ENCODE measurements at places on chromosomes 7 and 10.

DNA sequence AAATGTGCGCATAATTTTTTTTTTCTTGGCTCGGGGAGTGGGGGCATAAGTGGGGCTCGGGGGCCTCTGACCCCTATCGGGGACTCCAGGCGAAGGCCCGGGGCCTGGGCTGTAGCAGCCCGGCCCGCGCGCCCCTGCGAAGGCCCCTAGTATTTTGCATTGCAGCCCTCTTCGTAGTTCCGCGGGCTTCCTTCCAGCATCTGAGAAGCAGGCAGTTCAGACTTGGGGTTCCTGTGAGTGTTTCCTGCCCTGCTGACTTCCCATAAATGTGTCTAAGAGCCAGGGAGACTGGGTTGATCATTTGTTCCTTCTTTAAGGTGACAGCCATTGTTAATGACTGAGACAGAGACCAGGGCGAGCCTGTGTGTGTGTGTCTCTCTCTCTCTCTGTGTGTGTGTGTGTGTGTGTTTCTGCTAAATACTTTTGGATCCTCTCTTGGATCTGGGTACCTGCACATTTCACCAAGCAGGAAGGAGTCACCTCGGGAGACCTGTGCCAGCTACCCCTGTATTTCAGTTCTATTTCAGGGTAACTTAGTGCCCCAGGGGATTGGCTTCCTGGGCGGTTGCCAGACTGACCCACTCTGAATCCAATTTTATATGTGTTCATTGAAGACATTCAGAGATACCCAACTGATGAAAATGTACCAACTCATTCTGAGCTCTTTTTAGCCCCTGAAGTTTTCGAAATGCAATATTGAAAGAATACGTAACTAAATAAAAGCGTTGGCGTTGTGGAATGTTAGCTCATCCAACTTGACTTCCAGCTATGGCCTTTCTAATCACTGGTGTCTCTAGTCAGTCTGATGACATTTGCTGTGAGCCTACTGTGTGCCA is 805 bp downstream of the MSRB2 start:
- DNase-seq = no peak

- no peak for DNase-seq
Observed at GRCh38 chr7:80428161-80429054, 83.5 kb downstream of the GNAT3 start.

DNA sequence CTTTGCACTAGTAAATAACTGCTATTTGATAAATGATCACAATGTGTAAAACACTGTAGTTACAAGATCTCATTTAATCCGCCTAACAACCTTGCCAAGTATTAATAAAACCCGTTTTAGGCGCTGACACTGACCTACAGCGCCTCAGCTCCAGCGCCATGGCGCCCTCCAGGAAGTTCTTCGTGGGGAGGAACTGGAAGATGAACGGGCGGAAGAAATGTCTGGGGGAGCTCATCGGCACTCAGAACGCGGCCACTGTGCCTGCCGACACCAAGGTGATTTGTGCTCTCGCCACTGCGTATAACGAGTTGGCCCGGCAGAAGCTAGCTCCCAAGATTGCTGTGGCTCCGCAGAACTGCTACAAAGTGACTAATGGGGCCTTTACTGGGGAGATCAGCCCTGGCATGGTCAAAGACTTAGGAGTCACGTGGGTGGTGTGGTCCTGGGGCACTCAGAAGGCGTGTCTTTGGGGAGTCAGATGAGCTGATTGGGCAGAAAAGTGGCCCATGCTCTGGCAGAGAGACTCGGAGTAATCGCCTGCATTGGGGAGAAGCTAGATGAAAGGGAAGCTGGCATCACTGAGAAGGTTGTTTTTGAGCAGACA is 1.1 kb upstream of the TNPO3 start:
- DNase-seq = no peak

- DNase-seq = no peak
Observed at GRCh38 chr10:46247181-46247475, 39.7 kb upstream of the ANTXRL start.

- DNase-seq = no peak
Observed at GRCh38 chr10:37975401-37975991, 951 bp downstream of the ZNF25 start.

DNA sequence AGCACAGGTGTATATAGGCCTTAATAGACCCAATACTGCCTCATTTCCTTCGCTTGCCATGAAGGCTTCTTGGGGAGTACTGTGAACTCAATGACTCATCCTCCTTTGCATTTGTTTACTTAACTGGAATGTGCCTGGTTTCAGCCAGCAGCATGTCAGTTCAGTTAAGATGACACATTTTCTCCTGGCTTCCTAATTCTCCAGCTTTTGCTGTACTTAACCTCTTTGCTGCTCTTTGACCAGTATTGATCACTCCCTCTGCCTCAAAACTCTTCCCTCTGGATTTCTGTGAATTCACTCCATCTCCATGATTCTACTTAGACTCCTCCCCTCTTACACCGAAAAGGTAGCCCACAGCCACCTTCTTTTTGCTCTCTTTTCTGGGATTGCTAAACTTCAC is 135.7 kb downstream of the MAGI2 start:
- DNase-seq = no peak

GRCh38 chr10:86596266-86596665 is 58.1 kb upstream of the OPN4 start:
- no peak for DNase-seq

GRCh38 chr7:68155676-68156075 is 1159.0 kb downstream of the TYW1 start:
- DNase-seq = no peak

DNA sequence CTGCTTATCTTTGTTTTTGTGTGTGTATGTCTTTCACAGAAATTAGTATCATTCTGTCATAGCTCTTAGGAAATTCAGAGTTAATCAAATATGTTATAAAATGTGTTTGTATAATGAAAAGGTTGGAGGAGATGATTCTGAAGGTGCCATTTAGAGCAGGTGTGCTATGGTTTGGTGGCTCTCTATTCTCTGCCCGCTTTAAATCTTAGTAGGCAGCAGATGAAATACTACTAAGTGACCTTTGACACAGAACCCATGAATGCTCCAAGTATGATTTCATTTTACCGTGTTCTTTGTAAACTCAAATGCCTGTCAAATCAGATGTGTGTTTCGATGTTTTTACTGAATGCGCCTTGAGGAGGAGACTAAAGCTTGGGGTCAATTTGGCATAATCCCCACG is 24.5 kb downstream of the ZEB1 start:
- no peak for DNase-seq

DNA sequence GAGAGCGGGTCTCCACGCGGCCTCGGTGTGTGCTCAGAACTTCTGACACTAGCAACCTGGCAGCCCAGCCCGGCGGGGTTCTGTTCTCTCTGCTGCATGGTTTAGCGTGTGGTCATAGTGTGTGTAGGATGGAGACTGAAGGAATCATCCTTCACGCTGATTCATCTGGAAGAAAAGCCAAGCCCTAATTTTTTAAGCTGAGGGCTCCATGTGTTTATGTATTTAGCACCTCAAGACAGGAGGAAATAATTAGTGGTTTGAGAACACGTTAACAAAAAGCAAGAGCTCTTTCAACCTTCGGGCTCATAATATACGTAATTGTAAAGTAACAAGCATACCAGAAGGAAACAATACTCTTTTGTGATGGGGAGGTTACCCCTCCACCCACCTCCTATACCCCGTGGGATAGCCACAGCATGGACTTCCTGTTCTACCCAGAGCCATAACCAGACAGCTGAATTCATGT is 504.6 kb upstream of the MKI67 start:
- no peak for DNase-seq

DNA sequence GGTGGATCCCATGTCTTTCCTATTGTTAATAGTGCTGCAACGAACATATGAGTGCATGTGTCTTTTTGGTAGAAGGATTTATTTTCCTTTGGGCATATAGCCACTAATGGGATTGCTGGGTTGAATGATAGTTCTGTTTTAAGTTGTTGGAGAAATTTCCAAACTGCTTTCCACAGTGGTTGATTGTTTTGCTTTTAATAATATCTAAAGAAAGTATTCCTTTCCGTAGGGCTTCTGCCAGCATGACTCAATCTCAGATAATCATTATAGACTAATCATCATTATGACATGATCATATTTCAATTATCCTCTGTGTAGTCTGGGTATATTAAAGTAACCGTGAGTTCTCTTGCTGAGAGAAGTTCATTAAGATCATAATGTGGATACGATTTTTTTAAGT is 110.2 kb upstream of the KMT2E start:
- DNase-seq = no peak

GRCh38 chr7:14432924-14433323 is 443.5 kb upstream of the ETV1 start:
- DNase-seq = no peak

GRCh38 chr10:21084700-21085099 is 187.6 kb upstream of the NEBL start:
- DNase-seq = no peak

- DNase-seq = no peak
Observed at GRCh38 chr10:133279326-133280226, 2.9 kb upstream of the ADAM8 start.

DNA sequence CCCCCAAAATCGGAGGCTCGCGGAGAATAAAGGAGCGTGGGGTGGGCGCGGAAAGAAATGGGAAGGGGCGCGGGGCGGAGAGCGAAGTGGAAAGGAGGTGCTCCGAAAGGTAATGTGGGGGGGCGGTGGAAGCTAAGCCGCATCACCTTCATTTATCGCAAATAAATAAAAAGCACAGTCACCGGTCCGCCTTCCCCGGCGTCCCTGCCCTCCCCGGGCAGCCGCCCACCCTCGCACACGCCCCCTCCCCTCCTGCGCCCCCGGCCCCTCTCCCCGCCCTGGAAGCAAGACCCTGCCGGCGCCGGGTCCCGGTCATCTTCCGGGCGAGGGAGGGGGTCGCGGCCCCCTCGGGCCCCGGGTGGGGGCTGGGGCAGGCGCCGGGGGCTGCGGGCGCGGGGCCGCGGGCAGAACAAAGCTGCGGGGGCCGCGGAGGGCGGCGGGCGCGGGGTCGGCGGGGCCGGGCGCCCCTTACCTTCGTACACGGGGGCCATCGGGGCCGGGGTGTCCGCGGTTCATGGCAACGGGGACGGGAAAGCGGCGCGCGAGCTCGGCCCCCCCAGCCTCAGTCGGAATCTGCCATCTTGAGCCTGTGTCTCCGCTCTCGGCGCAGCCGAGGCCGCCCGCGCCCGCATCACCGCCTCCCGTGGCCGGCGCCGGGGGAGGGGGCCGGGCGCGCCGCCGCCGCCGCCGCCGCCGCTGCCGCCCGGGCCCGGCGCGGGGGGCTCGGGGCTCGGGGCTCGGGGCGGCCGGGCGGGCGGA is 486 bp downstream of the HIPK2 start:
- no peak for DNase-seq

DNA sequence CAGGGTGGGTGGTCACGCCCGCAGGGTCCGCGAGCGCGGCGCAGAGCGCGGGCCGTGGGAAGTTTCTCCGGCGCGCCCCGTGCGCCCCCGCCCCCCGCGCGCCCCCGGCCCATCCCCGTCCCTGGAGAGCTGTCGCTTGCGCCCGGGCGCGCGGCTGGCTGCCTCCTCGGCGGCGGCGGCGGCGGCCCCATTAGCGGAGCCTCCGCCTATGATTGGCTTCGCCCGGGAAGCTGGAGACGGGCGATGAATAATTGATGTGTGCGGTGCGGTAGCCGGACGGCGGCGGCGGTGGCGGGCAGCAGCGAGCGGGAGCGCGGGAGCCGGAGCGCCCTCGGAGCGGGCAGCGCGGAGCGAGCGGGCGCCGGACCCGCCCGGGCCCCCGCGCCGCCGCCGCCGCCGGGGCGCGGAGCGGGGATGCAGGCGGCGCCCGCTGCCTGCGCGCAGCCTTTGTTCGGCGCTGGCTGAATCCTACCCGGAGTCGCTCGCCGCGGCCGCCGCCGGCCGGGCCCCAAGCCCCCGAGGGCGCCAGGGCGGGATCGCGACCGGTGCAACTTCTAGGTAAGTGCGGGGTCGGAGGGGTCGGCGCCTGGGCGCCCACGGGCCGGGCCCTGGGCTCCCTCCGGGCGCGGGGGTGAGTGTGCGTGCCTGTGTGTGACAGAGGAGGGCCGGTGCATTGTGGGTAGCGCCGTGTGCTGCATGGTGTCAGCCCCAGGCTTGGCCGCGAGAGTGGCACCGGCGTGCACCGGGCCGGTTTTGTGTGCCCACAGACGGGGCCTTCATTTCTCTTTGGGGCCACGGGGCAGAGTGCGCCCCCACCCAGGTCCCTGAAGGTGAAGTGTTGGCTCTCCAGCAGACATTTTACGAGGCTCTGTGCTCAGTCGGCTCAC is 103.8 kb upstream of the PPIF start:
- DNase-seq = no peak

GRCh38 chr7:47502240-47502877 is 79.6 kb downstream of the TNS3 start:
- DNase-seq = no peak

- no peak for DNase-seq
Observed at GRCh38 chr10:18059826-18060559, 80.2 kb upstream of the CACNB2 start.

- DNase-seq = no peak
Observed at GRCh38 chr7:20241911-20242261, 24.7 kb upstream of the MACC1 start.

GRCh38 chr7:18552316-18552916 is 56.9 kb downstream of the HDAC9 start:
- DNase-seq = no peak

DNA sequence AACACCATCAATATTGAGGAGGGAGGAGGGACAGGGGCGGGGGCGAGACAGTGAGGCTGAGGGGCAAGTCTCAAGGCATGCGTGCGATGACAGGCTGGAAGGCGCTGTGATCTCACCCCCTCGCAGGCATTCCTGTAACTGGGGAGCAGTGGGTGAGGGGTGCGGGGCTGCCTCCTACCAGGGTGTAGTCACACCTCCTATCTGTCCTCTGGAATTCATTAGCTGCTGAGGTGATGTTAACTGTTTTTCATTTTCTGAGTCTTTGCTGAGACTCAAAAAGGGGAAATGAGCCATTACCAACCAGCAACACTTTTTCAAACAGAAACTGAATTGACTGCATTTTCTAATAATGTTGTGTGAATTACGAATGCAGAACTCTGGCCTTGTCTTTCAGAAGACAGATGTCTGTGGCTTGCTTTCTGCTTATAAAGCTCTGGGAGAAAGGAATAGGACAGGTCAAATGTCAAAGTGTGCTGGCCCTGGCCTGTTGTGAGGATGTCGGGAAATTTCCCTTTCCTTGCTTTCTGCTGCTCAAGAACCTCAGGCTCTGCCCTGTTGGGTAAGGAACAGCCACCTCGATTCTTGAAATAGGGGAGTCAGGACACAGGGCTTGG is 23.7 kb upstream of the CDH23 start:
- no peak for DNase-seq

DNA sequence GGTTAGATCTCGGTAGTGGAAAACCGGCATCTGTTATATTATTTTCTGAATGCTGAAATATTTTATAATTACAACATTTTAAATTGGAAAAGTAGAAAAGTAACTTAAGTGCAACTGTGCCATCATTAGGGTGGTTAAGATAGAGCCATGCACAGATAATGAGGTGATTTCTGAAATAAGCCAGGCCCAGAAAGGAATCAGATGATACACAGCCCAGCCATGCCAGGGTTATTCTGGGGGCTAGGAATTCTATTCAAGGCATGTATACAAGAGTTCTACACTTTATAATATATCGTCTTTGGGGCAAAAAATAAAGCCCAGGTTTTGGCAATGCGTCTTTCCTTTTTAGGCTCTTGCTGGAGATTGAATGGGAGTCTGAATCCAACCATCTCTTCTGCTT is 128.7 kb downstream of the ITGB8 start:
- DNase-seq = no peak

All from stimulated activated CD8-positive, alpha-beta memory T cell treated with anti-CD3 and anti-CD28 coated beads, Interleukin-7, amount 100 ng/mL, for 1 hour (primary cell).